ENCODE measurements at places on chromosomes 3 and 15. TPM values are rescaled to one million over a fixed set of nuclear protein-coding genes. Genes with fewer than 3 reads are reported as not detected.

DNA sequence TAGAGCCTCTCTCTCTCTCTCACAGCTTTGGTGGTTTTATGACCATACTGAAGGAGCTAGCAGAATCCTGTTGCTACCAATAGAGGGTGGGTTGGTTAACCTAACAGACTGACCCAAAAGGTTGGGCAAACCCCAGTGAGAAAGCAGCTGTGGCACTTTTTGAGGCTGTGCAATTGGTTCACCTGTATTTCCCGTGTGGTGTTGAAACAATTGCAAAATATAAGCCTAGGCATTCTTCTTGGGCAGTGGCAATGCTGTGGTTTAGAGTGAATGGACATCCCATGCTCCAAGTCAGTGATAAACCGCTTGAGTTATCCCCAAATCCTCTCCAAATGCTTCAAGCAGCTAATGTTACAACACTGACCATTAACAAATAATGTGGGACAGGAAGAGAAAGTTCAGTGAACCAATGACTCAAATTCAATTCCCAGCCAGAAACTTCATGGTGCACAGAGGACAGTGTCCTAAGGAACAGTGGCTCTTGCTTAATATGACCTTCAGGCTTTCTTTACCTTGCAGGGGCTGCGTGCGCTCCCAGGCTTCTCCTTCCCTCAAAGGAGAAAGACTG lies 261.9 kb upstream of the ICE2 start:
- H3K27me3 ChIP-seq = no peaks in the 10 kb centered on the region
- no peak overlapping the region for H3K27ac ChIP-seq
- DNase-seq = no peak
- no peak overlapping the region for H3K4me3 ChIP-seq
- no peaks in the 10 kb centered on the region for H3K4me1 ChIP-seq

- H3K36me3 ChIP-seq = no peaks in the 10 kb centered on the region
- no peak overlapping the region for H3K4me3 ChIP-seq
- H3K27ac ChIP-seq = no peak overlapping the region
- H3K4me1 ChIP-seq = no peaks in the 10 kb centered on the region
- no peaks in the 10 kb centered on the region for H3K27me3 ChIP-seq
These were observed 65.2 kb downstream of the TLE3 start for GRCh38 chr15:70032509-70032908.

- no peak for DNase-seq
- H3K4me3 ChIP-seq = no peak overlapping the region
- no peaks in the 10 kb centered on the region for H3K36me3 ChIP-seq
- H3K27ac ChIP-seq = no peak overlapping the region
- H3K27me3 ChIP-seq = no peaks in the 10 kb centered on the region
These were observed 347.8 kb downstream of the MFSD1 start for GRCh38 chr3:159149633-159150032.

DNA sequence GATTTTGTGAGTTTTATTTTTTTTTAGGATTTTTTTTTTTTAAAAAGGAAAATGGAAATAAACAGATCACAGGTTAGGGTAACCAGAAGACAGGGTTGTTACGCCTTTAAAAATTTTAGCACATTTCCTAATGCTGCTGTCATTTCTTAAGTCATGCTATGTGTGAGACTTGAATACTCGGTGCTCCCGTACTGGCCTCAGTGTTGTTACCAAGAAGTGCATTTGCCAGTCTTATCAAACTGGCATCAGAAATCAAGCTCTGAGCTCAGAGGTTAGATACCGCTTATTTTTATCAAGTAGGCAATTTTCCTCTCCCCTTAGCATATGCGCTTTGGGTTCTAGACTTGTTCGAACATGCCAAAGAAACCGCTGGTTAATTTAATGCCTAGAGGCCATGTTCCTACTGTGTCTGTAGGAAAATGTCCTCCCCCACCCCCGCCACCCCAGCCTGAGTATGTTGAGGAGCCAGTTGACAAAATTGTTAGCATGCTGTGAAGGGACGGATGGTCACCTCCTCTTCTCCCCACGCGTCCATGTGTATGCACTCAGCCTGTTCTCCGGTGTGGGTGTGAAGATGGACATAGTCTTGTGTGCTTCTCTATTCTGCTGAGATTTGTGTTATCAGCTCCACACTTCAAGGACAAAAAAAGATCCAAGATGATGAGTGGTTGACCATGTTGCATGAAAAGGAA lies 88.9 kb downstream of the ITPR1 start:
- no peaks in the 10 kb centered on the region for H3K27me3 ChIP-seq
- H3K4me1 ChIP-seq = peaks cover 2% of the 10 kb centered on the region
- no peak overlapping the region for H3K4me3 ChIP-seq
- peak overlapping the region; percentile 98 for H3K27ac ChIP-seq
- H3K36me3 ChIP-seq = no peaks in the 10 kb centered on the region

Gene CSPG5
- 0.81 TPM for total RNA-seq

Gene ARPIN
- total RNA-seq = 35.4 TPM

Gene VPS39
- 89.4 TPM for total RNA-seq

Gene CX3CR1
- total RNA-seq = 6.5 TPM

Gene C3orf22
- not detected for total RNA-seq
